GM06990 (cell line): ENCODE measurements at places on chromosomes 6 and 20.

- DNase-seq: no peak
These were observed 10.5 kb upstream of the ZNF334 start for GRCh38 chr20:46523696-46524328.

- DNase-seq: no peak
These were observed 9.6 kb downstream of the GMEB2 start for GRCh38 chr20:63617092-63617875.

DNA sequence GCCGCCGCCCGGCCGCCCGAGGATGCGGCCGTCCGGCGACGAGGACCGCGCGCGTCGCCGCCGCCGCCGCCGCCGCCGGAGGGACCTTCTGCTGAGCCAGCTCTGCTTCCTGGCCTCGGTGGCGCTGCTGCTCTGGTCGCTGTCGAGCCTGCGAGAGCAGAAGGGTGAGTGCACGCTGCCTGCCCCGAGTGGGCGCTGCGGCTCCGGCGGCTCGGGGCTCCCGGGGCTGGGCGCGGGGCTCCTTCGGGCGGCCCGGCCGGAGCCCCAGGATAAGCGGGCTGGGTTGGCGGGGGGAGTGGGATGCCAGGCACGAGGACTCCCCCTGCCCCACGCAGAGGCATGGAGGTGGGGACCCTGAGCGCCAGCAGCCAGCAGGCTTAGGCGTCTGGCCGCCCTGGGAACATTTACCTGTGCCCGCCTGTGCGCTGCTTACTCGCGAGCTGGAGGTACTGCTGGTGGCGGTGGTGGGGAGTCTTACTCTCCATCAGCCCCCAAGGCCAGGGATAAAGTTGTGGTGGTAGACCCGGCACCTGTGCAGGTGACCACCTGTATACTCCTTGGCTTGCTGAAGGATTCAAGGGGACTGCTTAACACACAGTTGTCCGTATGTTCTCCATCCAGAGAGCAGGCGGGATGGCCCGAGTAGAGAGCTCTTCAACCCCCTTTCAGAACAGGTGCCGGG is 520 bp downstream of the SLC24A3 start:
- DNase-seq: peak; percentile 34

DNA sequence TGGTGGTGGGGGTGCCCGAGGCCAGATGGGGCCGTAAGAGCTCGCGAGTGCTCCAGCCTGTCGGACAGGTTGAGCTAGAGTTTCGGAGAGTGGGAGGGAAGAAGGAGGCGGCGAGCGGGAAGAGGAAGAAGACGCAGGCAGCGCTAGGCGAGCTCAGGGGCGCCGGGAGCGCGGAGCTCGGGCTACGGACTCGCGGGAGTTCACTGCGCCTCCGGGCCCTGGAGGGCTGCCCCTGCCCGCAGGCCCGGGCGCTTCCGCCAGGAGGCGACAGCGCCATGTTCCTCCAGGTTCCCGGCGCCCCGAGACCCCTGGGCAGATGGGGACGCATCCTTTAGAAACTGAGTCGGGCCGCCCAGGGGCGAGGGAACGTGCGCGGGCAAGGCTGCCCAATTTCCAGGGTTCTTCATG is 984 bp downstream of the TFAP2C start:
- peak; percentile 51 for DNase-seq

DNA sequence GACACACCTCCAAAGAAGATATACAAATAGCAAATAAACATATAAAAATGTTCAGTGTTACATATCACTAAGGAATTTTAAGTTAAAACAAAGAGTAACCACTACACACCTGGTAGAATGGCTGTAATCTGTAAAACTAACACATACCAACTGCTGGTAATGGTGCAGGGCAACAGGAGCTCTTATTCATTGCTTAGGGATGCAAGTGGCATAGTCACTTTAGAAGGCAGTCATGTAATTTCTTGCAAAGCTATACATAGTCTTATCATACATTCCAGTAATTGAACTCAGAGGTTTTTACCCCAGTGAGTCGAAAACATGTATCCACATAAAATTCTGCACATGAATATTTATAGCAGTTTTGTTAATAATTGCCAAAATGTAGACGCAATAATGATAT is 906.8 kb upstream of the CITED2 start:
- DNase-seq: no peak
